ENCODE measurements at places on chromosomes 11 and 22.

- no peak for DNase-seq
These were observed 195.7 kb downstream of the CTTN start for GRCh38 chr11:70594031-70594430.

GRCh38 chr11:133947321-133947756 is 9.4 kb downstream of the IGSF9B start:
- peak; percentile 12 for DNase-seq

DNA sequence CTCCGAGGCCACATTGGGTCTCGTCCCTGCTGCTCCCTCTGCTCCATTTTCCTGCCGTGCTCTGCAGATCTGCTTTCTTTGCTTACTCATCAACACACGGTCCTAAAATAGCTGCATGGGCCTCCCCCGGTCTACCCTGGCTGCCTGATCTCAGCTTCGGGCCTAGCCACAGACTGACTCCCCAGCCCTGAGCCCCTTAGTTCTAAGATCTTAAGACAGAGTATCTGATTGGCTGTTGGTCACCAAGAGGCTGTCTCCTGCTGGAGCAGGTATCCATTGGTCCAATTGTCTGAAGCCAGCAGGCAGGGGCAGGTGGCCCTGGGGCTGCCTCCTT is 53.7 kb upstream of the NECTIN1 start:
- DNase-seq: peak; percentile 25

GRCh38 chr11:961921-962320 is 36.3 kb downstream of the AP2A2 start:
- no peak for DNase-seq

DNA sequence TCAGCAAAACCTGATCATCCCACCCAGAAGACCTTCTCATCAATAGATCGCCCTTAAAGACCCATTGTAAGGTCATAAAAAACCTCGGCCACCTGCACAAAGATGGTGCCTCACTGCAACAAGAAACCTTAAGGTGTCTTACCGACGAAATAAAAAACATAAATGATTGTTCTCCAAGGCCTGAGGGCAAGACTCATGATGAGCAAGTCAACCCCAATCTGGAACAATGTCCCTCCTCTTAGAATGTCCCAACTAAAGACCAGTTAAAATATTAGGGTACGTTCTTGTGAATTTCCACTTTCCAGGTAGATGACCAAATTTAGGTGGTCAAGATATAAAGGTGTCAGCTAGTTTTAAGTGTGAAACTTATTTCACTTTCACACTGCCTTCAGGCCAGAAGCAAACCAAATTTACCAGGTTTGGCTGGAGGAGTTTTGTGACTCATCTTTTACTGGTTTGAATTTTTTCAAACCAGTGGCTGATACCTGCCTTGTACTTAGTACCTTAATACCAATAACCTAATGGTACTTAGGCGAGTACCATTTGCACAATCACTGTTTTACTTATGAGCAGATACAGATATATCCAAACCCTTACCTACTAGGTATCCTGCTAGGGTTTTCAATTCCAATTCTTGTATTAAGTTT is 14.9 kb downstream of the KDELR3 start:
- no peak for DNase-seq

- no peak for DNase-seq
These were observed 134.3 kb downstream of the MN1 start for GRCh38 chr22:27667121-27667843.

DNA sequence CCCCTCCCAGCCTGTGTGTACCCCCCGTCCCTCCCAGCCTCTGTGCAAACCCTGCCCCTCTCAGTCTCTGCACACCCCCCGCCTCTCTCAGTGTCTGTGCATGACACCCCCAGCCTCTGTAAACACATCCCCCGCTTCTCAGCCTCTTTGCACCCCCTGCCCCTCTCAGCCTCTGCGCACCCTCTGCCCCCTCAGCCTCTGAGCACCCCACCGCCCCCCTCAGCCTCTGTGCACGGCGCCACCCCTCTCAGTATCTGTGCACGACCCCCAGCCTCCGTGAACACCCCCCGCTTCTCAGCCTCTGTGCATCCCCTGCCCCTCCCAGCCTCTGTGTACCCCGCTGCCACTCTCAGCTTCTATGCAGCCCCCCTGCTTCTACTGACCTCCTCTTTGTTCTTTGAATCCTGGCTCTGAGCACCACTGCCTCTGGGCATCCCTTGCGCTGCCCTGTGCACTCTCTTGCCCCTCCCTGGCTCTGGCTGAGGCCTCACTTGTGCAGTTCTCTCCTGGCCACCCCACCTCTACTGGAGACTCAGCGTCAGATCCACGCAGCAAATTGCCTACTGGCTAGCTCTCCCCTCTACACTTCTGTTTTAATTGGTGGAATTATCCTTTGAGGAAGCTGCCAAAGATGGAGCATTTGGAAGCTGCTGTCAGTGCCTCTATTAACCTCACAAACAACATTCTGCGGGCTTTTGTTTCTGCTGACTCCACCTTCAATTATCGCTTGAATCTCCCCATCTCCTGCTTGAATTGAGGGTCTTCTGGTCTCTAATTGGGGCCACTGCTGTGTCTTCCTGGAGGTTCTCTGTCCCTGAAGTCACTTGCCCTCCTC is 838.6 kb downstream of the TBC1D22A start:
- DNase-seq: no peak

- no peak for DNase-seq
These were observed 399.2 kb downstream of the SHANK2 start for GRCh38 chr11:70853068-70853769.

DNA sequence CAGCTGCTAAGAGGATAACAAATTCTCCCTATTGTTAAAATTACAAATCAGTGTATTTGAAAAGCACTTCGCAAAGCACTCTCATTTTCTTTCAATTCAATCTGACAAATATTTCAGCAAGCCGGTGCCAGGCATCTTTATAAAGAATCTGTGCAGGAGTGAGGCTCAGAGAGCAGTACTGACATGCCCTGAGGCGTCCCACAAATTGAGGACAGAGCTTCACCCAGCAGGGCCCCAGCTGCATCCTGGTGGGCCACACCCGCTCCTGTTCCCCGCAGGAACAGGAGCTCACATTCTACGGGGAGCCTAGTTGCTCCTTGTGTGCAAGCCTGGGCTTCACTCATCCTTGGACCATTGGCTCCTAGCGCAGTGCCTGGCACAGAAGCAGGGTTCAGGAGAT is 60.9 kb upstream of the EIF3D start:
- no peak for DNase-seq

- DNase-seq: no peak
These were observed 56.3 kb downstream of the ZNF280B start for GRCh38 chr22:22452211-22452610.

DNA sequence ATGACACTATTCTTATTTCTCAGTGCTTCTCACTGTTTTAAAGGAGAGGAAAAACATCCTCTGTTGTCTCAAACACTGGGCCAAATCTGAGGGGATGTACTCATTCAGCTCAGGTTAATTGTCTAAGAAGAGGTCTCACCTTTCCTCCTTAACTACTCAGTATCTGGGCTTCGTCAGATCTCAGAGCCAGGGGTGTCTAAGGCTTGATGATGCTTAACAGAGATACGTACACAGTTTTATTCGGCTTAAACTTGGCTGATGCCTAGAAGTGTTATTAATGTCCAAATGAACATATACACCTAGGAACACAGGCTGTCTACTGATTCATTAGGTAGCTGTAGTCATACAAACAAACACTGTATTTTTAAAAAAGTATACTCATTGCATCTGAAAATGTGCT is 85.8 kb downstream of the UVRAG start:
- DNase-seq: no peak

- DNase-seq: no peak
These were observed 789 bp upstream of the KDM2A start for GRCh38 chr11:67118181-67118766.

GRCh38 chr11:126416542-126417090 is 61.1 kb downstream of the ST3GAL4 start:
- DNase-seq: peak; percentile 64

- no peak for DNase-seq
These were observed 15.6 kb upstream of the FXYD2 start for GRCh38 chr11:117839936-117840813.

- no peak for DNase-seq
These were observed 314 bp downstream of the RIC8A start for GRCh38 chr11:207863-208180.

DNA sequence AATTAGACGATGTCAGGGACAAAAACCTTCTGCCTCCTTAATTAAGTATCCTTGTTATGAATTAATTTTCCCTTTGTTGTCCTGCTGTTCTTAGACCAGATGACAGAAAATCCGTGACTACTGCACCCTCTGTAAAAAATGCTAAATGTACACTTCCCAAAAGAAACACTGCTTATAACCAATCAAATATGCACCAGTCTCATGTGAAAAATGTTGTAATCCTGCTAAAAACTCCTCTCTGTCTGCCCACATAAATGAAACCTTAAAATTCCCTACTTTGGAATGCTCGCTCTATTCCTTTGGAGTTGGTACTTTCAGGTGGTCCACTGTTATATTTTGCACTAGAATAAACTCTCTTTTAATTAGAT is 366.8 kb upstream of the CCDC179 start:
- DNase-seq: no peak

DNA sequence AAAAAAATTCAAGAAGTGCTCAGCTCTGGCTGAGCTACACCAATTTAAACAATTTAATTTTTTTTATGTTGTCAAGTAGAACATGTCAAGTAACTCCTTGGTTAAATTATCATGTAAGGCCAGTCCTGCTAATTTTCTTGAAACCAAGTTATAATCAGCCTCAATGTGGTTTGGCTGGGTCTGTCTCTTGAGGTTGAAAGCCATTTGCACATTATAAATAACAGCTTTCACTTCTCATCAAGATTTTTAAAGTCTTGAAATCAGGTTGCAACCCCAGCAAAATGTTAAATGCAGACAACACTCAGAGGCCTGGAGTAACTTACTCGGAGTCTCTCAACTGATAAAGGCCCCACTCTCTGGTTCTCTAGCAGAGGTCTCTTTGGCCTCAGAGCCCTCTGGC is 324.4 kb downstream of the BRD1 start:
- no peak for DNase-seq

- DNase-seq: no peak
These were observed 8.8 kb upstream of the KLHL35 start for GRCh38 chr11:75441804-75442132.

GRCh38 chr11:17077240-17077519 is 287 bp downstream of the RPS13 start:
- DNase-seq: no peak

DNA sequence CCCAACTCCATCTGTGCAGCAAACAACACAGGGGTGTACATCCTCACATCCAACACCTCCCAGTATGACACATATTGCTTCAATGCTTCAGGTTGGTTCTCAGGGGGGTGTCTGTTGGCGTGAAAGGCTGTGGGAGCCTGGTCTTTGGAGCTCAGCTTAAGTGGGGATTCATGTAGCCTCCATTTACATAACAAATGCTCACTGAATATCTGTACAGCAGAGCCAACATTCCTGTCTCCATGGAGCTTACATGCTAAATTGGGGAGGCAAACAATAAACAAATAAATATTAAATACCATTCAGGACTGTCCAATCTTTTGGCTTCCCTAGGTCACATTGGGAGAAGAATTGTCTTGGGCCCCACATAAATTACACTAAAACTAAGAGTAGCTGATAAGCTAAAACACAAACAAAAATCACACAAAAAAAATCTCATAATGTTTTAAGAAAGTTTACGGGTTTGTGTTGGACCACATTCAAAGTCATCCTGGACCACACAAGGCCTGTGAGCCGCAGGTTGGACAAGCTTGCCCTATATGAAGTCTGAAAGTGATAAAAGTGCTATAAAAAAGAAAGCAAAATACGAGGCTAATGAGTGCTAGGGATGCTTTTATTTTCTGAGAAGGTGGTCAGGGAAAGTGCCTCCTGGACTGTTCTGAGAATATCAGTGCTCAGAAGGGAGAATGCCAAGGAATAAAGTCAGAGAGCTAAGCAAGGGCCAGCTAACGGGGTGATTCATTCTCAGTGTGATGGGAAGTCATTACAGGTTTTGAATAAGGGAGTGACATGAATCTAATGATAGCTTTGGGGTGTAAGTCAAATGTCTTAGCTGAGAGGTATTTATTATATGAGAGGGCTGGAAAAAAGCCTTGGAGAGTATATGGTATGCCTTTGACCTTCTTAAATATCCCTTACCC is 41.6 kb downstream of the CD44 start:
- no peak for DNase-seq

- DNase-seq: no peak
These were observed 866.8 kb upstream of the TENM4 start for GRCh38 chr11:80307676-80308075.

DNA sequence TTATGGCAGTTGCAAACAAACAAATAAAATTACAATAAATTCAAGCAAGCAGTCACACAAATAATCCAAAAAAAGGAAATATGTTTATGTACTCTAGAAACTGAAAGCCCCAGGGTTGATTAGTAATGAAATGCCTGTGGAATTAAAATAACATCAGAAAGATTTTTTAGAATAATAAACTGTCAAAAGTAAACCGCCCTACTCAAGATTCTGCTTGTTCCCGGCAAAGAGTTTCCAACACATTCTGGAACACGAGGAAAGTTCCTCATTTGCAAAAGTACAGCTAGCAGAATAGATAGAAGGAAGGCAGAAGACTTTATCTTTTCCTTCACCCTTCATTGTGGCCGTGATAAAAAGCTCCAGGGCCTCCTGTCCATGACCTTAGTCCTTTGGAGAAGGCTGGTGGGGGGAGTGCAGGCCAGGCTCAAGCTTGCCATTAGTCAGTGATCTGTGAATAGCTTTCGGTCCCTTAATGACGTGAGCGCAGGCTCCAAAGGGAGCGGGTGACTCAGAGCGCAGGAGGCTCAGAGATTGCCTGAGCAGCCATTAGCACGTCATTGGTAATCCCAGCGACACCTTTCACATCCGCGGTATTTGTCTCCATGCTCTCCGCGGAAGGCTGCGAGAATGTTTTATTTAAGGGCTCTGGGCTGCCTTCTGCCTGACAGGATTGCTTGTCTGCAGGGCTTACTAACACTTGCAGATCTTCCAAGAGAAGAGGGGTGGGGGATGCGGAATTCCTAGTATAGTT is 458.3 kb downstream of the METTL15 start:
- peak; percentile 88 for DNase-seq
